ENCODE measurements at places on chromosomes 6 and 20. TPM values are rescaled to one million over a fixed set of nuclear protein-coding genes. Genes with fewer than 3 reads are reported as not detected.

Gene HMGN4
- total RNA-seq, result 58.4 TPM

Gene EPB41L1
- total RNA-seq, result 54.8 TPM

Gene ATF6B
- 76.6 TPM for total RNA-seq

Gene MAP3K5
- total RNA-seq, result 31.2 TPM

Gene MYLK2
- not detected for total RNA-seq

Gene STMN3
- total RNA-seq, result 14.7 TPM

Gene SYNE1
- total RNA-seq, result 81.5 TPM

Gene NOX3
- total RNA-seq, result not detected

Gene AKAP12
- total RNA-seq, result 88.1 TPM

Gene TAAR2
- total RNA-seq, result not detected

Gene COX4I2
- 2.5 TPM for total RNA-seq

Gene ISM1
- 14.5 TPM for total RNA-seq

Gene ECT2L
- total RNA-seq, result not detected

DNA sequence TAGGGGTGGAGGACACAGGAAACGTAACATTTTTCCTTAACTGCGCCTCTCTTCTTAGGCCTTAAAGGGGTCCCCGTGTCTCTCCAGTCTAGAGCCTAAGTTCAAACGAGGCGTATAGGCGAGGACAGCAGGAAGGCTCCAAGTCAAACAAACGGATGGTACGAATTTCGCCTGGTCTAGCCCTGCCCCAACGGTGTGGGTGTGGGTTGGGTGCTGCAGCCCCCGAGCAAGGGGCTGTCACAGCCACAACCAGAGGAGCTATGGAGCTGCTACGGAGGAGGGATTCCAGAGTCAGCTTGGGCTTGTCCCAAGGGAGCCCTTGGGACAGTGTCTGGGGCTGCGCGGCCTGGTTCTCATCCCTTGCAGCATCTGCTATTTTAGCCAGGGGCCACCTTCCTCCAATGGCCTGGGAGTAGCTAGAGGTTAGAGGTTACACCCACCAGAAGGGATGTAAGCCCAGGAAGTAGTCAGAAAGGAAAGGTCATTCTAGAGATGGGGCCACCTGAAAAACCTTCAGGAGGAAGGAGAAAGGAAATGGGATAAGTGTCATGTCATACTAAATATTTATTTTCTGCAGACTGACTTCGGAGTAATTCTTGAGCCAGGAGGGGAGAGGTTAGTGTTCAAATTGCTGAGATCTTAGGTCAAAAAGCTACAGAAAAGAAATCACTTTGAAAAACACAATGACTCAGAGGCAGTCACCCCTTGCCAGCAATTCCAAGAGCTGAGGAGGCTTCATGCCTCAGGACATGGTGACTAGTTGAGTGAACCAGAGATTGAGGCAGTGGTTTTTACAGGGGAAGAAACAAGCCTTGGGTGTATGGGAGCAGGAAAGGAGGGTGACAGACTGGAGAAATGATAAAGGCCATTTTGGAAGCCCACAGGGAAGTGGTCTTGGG lies 21.7 kb downstream of the VPS52 start:
- DNase-seq, result no peak

GRCh38 chr20:44641325-44641724 lies 10.2 kb downstream of the ADA start:
- no peak for DNase-seq

- DNase-seq, result no peak
Observed at GRCh38 chr6:28449056-28449455, 5.8 kb upstream of the ZSCAN23 start.

DNA sequence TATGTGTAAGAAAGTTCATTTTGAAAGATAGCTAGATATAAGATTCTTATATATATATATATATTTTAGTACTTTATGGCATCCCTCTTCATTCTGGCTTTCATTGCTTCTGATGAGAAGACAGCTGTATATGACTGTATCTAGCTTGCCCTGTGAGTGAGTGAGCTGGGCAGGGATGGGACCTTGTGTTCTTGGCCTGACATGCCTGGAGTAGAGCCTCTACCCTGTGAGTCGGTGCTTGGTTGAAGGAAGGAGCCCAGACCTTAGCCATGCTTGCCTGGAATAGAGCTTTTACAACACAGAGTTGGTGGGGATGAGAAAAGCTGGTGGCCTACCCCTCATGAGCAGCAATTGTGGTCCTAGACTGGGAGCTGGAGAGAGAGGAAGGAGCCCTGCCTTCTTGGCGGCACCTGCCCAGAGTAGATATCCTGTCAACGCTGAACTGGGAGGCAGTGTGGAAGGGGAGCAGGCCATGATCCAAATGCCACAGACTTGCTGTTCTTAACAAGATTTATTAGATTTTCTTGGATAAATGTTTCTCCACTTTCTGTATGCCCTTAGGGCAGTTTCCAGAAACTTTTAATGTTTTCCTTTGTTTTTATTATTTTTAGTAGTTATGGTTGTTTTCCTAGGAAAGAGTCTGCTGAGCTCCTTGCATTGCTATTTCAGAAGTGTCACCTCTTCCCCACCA lies 31.6 kb downstream of the FIG4 start:
- no peak for DNase-seq

- no peak for DNase-seq
Observed at GRCh38 chr6:159844737-159845645, 44.9 kb downstream of the PNLDC1 start.

- no peak for DNase-seq
Observed at GRCh38 chr6:44456070-44456965, 68.8 kb downstream of the CDC5L start.

- peak; percentile 47 for DNase-seq
Observed at GRCh38 chr20:1803061-1803931, 91.9 kb upstream of the SIRPA start.

DNA sequence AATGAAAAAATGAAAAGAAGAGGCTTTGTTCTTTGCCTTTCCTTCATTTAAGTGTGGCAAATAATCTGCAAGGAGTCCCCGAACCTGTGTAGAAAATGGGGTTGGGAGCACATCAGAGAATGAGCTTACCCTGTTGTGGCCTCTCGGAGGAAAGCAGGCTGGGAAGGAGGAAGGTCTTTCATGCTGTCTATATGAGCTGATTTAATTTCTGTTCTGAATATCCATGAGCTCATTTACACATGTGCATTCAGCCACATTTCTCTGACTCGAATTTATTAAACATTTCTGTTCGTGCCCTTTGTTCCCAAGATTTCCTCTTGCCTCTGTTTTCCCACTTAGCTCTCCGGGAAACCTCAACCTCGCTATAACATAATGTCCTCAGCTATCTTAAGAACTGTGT lies 584.4 kb upstream of the CDH4 start:
- DNase-seq, result no peak

- DNase-seq, result no peak
Observed at GRCh38 chr6:14194976-14195375, 77.4 kb downstream of the CD83 start.

- DNase-seq, result no peak
Observed at GRCh38 chr6:133230052-133230451, 11.1 kb upstream of the EYA4 start.

GRCh38 chr6:83308833-83309232 lies 115.7 kb downstream of the RWDD2A start:
- DNase-seq, result no peak

DNA sequence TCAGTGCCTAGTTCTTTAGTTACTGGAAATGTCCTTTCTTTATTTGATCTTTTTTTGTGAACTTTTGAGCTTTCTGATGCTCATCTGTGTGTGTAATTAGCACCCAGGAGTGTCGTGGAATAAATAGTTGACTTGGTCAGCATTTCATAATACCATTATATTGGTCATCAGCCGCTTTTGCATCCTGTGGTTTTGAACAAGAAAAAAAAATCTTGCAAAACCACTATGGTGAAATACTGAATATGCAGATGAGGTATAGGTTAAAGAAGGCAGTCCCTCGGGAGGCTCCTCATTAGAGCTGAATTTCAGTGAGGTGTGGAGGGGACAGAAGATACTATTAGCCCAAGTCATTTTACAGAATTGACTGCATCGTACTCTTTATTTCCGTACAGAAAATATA lies 90.1 kb downstream of the FOXO3 start:
- DNase-seq, result no peak

DNA sequence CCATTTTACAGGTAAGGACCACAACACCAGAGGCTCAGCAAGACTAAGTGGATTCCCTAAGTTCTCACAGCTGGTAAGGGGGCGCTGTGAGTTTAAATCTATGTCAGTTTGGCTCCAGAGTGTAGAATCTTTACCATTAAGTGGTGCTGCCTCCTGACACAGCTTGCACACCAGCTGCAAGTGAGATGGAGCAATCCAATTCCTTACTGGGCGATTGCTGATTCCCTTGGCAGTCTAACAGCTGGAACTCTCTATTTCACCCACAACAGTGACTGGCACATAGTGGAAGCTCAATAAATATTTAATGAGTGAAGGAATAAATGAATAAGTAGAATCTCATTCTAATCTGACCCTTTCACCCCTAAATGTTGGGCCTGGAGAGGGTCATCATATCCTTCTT lies 176.7 kb downstream of the CLIC5 start:
- DNase-seq, result no peak

- DNase-seq, result no peak
Observed at GRCh38 chr6:31209137-31209536, 38.7 kb upstream of the POU5F1 start.

DNA sequence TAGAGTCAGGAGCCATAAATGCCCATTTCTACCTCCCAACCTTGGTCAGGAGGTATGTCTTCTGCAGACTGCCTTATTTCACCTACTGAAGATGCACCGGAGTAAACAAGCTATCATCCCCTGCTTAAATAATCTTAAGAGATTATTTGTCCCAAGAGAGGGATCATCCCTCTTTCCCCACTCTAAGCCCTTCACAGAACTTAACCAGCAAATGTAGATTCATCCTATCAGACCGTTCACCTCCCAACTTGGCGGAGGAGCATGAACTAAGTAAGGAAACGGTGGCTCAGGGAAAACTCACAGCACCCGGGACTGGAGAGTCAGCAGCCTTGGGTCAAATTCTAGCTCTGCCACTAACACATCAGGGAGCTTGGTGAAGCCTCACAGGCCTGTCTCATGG lies 115.3 kb downstream of the TRERF1 start:
- no peak for DNase-seq

DNA sequence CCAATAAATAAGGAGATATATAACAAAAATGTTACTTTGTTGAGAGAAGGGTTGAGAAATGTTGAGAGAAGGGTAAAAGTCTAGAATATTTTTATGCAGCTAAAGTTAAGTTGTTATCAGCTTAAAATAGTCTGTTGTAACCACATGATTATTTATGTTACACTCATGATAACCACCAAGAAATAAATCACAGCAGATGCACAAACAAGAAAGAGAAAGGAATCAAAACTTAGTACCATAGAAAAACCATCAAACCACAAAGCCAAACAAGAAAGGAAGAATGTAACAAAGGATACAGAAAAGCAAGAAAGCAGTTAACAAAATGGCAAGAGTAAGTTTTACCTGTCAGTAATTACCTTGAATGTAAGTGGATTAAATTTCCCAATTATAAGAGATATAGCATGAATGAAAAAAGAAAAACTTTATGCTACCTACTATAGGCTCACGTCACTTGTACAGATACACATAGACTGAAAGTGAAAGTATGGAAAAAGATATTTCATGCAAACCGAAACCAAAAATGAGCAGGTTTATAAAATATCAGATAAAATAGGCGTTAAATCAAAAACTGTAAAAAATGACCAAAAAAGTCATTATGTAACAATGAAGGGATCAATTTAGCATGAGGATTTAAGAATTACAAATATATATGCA lies 93.6 kb downstream of the STXBP5 start:
- DNase-seq, result no peak

DNA sequence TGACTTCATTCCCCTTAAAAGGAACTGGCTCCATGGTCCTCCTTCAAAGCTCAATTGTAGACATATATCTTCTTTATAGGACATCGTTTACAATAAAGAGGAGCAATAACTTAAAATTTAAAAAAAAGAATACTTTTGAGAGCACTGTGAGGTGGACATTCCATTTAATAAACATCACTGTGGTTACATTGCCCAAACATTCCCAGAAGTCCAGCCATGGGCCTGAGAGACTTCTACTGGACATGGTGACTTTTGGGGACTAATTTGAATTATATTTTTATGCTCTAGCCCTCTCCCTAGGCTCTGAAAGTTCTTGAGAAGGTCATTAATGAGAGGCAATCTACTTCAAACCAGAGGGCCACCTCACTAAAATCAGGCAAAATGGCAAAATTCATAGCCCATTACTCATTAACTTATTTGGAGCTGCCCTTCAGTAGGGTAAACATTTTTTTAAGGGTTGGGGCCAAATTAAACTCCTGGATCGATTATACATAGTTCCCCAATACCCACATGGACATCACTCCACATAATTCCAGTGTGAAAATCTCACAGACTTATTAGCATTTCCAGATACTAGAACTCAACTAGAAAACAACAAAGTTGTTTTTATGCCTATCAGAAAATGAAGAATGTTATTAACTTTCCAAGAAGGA lies 17.1 kb downstream of the ISM1 start:
- no peak for DNase-seq

DNA sequence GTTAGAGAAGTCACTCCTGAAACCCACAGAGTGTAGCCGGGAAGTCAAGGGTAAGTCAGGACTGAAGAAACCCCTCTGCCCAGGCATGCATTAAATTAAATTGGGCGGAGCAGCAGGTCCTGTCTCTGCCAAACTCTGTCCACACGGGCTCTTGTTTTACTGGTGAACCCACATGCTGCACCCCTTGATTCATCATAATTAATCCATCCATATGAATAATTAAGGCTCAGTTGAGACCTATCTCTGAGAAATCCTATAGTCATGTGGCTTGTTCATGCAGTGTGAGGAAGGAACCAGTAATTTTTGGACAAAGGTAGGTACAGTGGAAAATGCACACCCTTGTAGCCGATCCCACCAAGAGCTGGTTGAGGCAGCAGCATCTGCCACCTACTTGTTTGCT lies 43.0 kb downstream of the PXDC1 start:
- DNase-seq, result no peak
